Stimulated activated CD8-positive, alpha-beta memory T cell treated with anti-CD3 and anti-CD28 coated beads, Interleukin-4, amount 100 ng/mL, for 1 hour (primary cell): ENCODE measurements at places on chromosomes 4 and X.

DNA sequence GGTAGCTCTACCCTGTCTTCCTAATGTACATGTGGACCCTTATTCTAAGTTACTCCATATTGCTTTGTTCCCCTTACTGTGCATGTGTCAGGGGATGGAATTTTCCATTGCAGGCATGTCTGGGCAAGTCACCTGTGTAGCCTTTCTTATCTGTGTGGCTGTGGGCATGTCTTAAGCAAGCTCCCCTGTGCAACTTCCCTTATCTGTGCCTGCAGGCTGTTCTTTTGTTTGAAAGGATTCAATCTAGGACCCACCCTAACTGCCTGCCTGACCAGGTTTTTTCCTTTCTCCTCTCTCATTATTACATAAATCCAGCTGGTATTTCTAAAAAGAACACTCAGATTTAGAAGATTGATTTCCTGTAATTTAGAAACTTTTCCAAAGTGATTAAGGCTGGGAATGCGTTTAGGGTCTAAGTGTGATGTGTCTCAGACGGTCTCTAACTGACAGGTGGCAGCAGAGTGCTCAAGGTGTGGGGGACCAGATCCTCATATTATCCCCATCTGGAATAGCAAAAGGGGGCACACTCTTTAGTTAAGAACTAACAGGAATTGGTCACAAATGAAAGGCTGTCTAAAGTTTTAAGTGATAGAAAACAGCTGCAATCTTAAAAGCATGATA lies 198.9 kb upstream of the PPP1R2C start:
- no peak for DNase-seq

DNA sequence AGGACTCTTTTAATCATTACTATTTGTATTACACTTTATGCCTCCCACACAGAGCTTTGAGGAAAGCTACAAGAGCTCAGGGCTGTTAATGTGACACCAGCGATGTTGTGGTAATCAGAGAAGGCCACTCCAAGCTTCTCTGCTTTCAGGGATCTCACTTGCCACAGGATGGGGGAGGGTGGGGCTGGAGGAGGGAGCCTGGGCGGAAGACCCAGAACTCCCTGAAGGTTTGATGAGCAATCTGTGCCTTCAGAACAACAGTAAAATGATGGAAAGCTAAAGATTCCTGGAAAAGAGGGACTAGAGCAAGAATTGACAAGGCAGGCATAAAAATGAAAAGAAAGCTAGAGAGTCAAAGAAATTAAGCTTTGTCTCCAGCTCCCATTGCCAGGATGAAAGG lies 75.6 kb downstream of the MAML3 start:
- no peak for DNase-seq

DNA sequence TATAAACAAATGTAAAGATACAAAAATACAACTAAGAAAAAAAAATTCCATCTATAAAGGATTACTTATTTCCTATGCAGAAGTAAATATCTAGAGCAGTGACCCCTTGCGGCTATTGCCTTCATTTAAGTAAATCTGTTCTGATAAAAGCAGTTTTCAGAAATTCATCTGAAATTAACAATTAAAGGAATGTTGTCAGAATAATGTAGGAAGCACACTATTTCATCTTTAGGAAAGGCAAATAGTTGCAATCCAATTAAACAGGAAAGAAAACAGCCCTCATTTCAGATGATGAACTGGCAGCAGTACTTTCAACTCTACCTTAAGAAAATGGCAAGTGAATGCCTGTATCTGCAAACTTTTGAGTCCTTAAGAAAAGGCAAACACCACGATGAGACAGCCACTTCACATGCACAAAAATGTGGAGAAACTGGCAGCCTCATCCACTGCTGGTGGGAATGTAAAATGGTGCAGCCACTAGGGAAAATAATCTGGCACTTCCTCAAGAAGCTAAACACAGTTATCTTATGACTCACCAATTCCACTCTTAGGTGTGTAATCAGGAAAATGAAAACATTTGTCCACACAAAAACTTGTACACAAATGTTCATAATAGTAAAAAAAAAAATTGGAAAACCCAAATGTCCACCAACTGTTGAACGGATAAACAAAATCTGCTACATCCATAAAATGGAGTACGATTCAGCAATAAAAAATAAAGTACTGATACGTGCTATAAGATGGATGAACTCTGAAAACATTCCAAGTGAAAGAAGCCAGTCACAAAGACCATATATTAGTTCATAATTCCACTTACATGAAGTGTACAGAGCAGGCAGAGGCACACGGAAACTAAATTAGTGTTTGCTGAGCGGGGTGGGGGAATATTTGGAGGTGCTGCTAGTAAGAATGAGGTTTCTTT lies 2.0 kb upstream of the THAP9 start:
- DNase-seq: no peak

DNA sequence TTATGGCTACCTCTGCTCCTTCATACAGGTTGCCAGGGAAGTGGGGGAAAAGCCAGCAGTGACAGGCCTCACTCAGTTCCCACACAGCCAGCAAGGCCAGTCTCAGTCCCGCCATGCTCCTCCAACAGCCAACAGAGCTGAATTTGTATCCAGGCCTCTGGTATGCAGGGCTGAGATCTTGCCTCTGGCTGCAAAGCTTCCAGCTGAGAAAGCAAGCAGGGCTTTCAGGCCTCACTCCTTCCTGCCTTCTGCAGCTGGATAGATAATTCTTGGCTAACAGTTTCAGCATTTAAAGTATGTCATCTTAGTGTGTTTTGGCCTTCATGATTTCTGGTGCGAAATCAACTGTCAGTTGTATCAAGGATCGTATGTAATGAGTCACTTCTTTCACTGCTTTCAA lies 103.6 kb downstream of the GNL3L start:
- no peak for DNase-seq

DNA sequence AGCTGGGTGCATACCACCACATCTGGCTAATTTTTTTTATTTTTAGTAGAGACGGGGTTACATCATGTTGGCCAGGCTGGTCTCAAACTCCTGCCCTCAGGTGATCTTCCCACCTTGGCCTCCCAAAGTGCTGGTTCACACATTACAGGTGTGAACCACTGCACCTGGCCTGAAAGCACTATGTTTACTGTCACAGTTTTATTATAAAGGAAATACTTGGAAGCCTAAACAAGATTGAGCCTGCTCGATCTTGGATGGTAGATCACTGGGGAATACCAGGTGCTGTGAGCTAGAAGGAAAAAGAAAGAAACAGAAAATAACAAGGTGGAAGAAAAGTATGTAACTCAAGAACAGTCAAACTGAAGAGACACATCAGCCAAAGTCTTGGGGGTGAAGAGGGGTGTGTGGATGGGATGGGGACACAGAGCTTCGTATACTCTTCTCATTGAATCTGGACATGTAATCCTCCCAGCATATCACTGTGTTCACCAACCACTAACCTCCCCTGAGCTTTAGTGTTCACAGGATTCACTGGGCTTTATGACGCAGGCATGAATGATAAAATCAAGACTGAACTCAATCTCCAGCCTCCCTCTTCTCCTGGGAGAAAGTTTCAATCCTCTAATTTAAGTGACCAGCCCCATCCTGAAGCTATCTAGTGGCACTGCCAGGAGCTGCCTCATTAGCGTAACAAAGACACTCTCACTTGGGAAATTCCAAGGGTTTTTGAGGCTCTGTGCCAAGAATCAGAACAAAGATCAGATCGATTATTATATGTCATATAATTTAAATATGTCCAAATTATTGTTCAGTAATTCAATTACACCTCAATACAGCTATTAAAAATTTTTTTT lies 40.9 kb downstream of the PDS5A start:
- no peak for DNase-seq
